Naive thymus-derived CD4-positive, alpha-beta T cell (primary cell): ENCODE measurements at places on chromosomes 3 and 15. TPM values are rescaled to one million over a fixed set of nuclear protein-coding genes. Genes with fewer than 3 reads are reported as not detected.

DNA sequence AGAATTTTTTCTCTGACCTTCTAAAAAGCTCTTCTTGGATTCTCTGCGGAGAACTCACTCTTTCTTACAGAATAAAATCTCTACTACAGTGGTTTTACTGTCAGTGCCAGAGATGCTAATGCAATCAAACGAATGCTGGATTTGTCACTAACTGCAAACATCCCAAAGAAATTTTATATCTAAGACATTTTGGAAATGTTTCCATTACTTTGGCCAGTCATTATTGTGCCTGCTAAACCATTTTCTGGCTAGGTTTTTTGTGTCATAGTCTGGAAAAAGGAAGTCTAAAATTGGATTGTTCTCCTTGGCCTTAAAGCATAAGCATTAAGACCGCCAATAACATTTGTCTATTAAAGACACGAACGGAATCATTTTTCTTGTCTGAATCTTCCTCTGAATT, 54.0 kb downstream of the PLOD2 start:
- DNase-seq, result no peak

DNA sequence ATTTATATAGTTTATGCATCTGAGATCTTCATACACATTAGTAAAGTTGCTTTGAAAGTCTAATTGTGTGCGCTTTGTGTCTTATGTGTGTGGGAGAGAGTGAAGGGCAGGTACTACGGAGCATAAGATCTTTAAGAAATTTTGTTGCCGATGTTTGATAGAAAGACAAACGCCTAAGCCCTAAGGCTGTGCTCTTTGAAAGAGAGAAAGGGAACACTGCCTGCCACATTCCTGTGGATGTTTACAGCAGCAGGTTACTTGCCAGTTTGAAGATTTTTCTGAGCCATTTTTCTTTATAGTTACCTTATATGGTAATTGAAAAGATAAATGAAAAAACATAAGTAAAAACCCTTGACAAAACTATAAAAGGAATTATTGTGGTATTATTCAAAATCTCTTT, 17.0 kb downstream of the DTWD1 start:
- DNase-seq, result no peak

DNA sequence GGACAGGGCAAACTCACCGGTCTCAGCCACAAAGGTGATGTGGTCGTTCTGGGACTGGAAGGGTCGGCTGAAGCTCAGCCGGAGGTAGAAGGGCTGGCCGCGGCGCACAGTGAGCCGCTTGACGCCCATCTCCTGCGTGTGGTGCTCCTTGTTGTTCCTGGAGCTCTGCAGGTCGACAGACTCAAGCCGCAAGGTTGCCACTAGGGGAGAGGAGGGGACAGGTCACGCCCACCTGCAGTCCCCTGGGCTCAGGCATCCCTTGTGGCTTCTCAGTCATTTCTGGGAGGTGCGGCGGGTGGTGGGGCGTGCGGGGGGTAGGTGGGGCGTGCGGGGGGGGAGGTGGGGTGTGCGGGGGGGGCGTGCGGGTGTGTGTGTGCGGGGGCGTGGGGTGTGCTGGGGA, 26.7 kb upstream of the TGM5 start:
- DNase-seq, result no peak

- DNase-seq, result no peak
These were observed 156.0 kb upstream of the ROPN1 start for GRCh38 chr3:124147946-124148345.

DNA sequence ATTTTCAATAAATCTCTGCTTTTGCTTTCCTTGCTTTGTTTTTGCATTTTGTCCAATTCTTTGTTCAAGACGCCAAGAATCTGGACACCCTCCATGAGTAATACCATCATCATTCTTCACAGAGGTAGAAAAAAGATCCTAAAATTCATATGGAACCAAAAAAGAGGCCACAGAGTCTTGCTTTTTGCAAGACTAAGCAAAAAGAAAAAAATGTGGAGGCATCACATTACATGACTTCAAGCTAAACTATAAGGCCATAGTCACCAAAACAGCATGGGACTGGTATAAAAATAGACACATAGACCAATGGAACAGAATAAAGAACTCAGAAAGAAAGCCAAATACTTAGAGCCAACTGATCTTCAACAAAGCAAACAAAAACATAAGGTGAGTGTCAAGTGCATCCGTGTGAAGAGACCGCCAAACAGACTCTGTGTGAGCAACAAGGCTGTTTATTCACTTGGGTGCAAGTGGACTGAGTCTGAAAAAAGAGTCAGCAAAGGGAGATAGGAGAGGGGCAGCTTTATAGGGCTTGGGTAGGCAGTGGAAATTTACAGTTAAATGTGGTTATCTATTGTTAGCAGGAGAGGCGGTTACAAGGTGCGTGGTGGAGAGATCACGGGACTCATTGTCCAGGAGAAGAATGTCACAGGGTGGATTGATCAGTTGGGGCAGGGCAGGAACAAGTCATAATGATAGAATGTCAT, 10.9 kb downstream of the STRIT1 start:
- DNase-seq, result no peak

Gene SNAPC5
- 20.4 and 23.0 TPM in 2 replicates for total RNA-seq

Gene RAD51
- total RNA-seq, result 0.51 TPM

Gene GOLGA8J
- not detected for total RNA-seq

Gene CATSPER2
- total RNA-seq, result 6.3 and 6.9 TPM in 2 replicates

Gene ITIH3
- total RNA-seq, result not detected
